Fibroblast of upper back skin (primary cell): ENCODE measurements at places on chromosomes 6 and 20.

GRCh38 chr6:130913120-130913519, 85.9 kb downstream of the SMLR1 start:
- no peak for DNase-seq

GRCh38 chr6:166654573-166654972, 27.5 kb upstream of the RPS6KA2 start:
- no peak for DNase-seq

DNA sequence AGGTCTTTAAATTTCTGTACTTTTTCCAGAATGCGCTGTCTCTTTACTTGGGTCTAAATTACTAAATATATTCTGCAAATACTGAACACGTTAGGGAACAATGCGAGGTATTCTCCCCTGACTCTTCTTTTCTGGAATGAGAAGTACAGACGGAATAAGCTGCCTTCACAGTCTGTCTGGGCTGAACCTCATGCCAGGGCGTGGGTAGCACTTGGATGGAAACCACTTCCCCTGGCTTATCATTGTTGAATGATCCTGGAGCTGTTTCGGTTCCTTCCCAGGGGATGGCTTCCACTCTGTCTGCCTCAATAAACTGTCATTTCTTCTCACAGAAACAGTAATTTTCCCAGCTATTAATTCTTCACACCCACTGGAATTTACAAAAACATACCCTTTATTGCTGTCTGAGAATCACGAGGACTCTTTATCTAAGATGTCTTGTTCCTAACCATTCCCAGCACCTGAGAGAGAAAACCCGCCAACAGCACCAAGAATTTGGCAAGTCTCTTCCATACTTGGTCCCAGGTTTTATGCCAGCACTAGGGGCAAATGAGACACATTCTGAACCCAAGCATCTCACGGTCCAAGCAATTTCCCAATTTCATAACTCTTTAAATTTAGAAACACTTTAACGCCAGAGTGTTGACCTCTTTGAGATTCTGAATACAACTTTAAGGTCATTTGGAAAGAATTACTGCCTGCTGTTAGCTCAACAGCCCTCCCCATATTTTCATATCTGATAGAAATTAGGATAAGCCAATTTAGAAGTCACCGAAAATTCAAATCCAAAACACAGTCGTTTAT, 43.2 kb upstream of the ADGRF5 start:
- DNase-seq = no peak

- no peak for DNase-seq
Observed at GRCh38 chr20:63326314-63327230, 33.6 kb downstream of the COL20A1 start.

- DNase-seq = no peak
Observed at GRCh38 chr6:52642368-52642767, 28.5 kb upstream of the TMEM14A start.

- DNase-seq = peak; percentile 39
Observed at GRCh38 chr6:77470983-77471382, 7.7 kb upstream of the HTR1B start.

DNA sequence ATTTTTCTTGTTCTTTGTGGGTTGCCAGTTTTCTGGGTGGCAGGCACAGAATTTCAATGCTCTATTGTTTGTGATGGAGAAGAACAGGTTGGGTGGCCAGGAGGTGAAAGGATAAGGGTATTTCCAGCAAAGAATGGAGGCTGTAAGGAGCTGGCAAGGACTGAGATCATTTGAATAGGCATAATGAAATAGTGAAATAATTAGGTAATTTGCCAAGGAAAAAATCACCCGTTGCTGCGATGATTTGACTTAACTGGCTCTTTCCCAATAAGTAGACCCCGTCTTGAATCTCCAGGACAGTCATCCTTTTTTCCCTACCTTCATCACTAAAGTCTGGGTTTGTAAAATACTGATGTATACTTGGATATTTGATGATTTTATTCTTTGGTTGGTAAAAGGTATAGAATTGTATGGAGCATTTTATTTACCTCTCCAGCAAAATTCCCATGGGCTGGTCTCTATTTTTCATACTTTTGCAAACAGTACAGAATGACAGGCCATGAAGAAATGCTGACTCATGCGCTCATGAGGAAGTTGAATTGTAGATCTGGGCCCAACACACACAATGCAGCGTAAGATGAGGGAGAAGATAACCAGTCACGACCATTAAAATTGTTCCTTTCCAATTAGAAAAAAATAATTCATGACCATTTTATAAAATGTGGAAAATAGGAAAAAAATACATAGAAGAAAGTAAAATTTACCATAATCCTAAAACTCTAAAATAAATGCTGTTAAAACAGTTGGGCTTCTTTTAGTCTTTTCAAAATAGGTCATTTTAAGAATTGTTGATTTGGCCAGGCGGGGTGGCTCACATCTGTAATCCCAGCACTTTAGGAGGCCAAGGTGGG, 2.4 kb upstream of the GCNT2 start:
- DNase-seq = peak; percentile 1

DNA sequence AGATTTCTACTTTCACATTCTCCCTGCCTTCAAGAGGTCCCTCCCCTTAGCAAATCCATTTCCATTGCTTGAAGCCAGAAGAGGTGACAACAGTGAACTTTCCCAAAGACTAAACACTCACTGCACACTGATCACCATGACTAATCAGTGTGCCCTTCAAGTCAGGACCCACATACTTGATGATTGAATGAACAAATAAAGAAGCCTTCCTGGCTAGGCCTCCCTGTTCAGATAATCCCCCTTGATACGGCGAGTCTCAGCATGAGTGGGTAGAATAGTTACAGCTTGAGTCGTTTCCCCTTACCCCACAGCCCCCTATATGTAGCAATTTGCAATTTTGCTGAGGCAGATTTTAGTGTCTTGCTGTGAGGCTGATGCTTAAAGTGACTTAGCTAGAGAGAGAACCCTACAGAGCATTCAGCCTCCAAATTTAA, 102.2 kb downstream of the UNC5CL start:
- peak; percentile 89 for DNase-seq
